ELF-1 (cell line): ENCODE measurements at places on chromosomes 12 and 14.

DNA sequence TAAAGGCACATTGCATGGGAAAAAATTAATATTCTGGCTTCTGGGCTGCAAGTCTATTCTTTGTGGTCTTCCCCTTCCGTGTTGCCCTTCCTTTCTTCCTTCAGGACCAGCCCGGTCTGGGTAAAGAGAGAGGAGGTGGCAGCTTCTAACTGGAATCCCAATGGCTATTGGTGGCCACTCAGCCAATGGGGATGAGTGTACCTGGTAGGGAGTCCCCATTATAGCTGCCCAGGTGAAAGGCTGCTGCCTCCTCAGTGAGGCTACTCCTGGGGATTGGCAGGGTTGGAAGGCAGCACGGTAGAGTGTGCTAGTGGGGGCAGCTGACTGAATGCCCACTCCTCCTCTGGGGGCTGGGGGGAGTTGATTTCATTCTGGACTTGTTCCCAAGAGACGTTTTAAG, 112.6 kb downstream of the RBM19 start:
- DNase-seq = no peak

DNA sequence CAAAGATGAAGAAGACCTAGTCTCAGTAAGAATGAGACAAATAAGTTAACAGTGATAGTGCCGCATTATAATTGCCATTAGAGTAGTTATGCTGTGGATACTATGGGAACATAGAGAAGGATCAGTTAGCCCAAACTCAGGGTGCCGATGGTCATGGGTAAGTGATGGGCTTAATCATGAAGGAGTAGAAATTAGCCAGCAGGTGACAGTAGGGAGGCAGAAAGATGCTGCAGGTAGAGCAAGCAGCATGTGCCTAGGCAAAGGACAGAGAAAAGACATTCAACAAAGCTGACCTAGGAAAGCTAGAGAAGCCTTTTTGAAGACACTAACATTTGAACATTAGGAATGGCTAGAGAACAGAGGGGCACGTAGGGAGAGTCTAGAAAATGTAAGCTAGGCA, 30.6 kb upstream of the PTPRQ start:
- no peak for DNase-seq

- no peak for DNase-seq
Observed at GRCh38 chr12:60205500-60205899, 609.7 kb downstream of the SLC16A7 start.

- DNase-seq = no peak
Observed at GRCh38 chr12:2119266-2119665, 66.5 kb downstream of the CACNA1C start.

- peak; percentile 85 for DNase-seq
Observed at GRCh38 chr14:92922883-92923743, at the start of gene CHGA. Gene CHGA, plus strand, starts transcription at chr14:92923150. Its CDS starts 210 bp downstream, at chr14:92923360.

DNA sequence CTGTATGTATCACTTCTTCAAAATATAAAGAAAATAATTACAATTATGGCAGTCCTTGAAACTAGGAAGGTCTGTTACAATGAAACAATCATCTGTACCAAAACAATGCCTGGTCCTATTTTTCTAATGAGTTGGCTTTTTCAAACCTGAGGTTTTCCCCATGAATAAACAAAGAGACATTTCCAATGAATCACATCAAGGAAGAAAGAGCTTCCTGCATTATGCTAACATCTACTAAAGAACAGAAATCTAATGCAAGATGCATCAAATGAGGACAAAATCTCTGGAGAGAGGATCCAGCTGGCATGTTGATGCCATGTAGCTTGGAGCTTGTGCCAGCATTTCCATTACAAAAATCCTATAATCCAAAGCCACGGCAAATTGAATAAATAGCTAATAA, 29.3 kb downstream of the NIN start:
- no peak for DNase-seq

- DNase-seq = no peak
Observed at GRCh38 chr14:104087505-104087904, 2.0 kb downstream of the ASPG start.

DNA sequence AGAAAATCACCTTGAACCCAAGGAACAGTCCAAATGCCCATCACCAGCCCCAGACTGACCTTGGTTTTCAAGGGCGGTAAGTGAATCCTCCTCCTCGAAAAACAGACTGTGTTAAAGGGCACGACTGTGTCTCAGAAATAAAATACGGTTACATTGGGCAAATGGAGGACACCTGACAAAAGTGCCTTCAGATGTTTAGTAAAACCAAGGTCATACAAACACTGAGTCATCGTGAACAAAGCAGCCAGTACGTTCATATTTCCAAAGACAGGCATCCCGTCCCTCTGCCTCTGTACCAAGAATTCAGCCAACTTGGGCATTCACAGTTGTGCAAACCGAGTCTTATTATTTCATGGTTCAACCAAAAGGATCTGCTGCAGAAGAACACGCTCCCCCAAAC, 25.9 kb downstream of the FOXN3 start:
- DNase-seq = no peak
